IMR-90 (cell line): ENCODE measurements at places on chromosomes 2 and 18.

- H3K4me3 ChIP-seq: no peak overlapping the region
- H3K27me3 ChIP-seq: no peaks in the 10 kb centered on the region
- no peak overlapping the region for H3K27ac ChIP-seq
- H3K4me1 ChIP-seq: no peaks in the 10 kb centered on the region
- no peak for DNase-seq
Observed at GRCh38 chr18:66105016-66105415, 354.2 kb downstream of the CDH7 start.

- H3K4me1 ChIP-seq: peaks cover 40% of the 10 kb centered on the region
- H3K4me3 ChIP-seq: no peak overlapping the region
- H3K27ac ChIP-seq: peak overlapping the region; percentile 49; the same call in 1 of the 2 replicates
Observed at GRCh38 chr18:2982022-2982421, 30.9 kb downstream of the LPIN2 start.

DNA sequence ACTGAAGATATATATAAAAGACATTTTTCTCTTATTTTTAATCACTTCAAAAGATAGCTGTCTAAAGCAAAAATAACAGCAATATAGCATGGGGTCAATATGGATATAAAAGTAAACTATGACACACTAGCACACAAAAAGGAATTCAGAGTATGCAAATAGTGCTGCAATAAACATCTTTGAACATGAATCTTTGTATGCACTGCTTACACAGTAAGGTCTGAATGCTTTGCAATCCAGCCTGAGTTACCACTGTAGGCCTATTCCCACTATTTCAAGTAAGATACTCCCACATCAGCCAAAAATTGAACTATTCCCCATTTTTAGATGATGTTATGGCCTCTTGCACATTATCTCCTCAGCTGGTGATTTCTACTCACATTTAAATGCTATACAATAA, 27.4 kb upstream of the ERCC3 start:
- peak; percentile 73 for DNase-seq
- H3K4me3 ChIP-seq: no peak overlapping the region
- H3K36me3 ChIP-seq: peaks cover 20% of the 10 kb centered on the region
- peak overlapping the region; percentile 61; the same call in 1 of the 2 replicates for H3K27ac ChIP-seq
- peaks cover 3% of the 10 kb centered on the region for H3K4me1 ChIP-seq

DNA sequence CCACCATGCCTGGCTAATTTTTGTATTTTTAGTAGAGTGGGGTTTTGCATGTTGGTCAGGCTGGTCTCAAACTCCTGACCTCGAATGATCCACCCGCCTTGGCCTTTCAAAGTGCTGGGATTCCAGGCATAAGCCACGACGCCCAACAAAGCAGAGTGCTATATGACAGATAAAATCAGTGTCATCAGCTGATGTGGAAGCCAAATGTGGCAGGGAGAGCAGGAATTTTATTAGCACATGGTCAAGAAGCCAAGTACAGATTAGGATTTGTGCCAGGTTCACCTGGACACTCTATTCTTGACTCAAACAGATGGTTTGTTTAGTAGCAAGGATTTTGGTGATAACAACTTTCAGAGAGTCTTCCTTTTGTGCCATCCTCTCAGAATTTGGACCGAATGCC, 62.7 kb downstream of the LCLAT1 start:
- H3K4me3 ChIP-seq: no peak overlapping the region
- H3K27me3 ChIP-seq: no peaks in the 10 kb centered on the region
- H3K4me1 ChIP-seq: peaks cover 11% of the 10 kb centered on the region
- no peak overlapping the region for H3K27ac ChIP-seq

- no peaks in the 10 kb centered on the region for H3K27me3 ChIP-seq
- H3K27ac ChIP-seq: no peak overlapping the region
- DNase-seq: no peak
- no peak overlapping the region for H3K4me3 ChIP-seq
- H3K36me3 ChIP-seq: no peaks in the 10 kb centered on the region
Observed at GRCh38 chr2:4745056-4745991, 946.9 kb upstream of the SOX11 start.

DNA sequence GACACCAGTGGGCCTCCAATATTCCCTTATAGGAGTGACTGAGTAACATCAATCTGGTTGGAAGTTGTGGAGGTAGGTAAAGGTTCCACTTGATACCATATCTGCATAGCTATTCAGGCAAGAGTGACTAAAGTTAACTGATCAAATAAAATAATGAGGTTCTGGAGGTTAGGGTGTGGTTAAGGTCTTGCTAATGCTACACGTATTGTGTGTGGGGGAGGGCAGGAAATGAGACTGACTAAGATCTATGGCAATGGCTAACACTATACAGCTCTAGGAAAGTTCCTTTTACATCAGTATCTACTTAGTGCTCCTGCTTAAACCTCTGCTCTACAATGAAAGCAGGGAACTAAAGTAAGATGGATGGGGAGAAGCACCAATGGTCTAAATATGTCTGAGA, 149.1 kb upstream of the MGAT5 start:
- peaks cover 4% of the 10 kb centered on the region for H3K4me1 ChIP-seq
- no peak overlapping the region for H3K27ac ChIP-seq
- H3K4me3 ChIP-seq: no peak overlapping the region
- no peaks in the 10 kb centered on the region for H3K27me3 ChIP-seq
- H3K36me3 ChIP-seq: no peaks in the 10 kb centered on the region

GRCh38 chr18:58284699-58285448, 240.8 kb downstream of the NEDD4L start:
- H3K4me1 ChIP-seq: peaks cover 5% of the 10 kb centered on the region
- peaks cover 4% of the 10 kb centered on the region; the same call in 1 of the 2 replicates for H3K27me3 ChIP-seq
- DNase-seq: no peak
